ENCODE measurements at places on chromosomes 11 and 22. TPM values are rescaled to one million over a fixed set of nuclear protein-coding genes. Genes with fewer than 3 reads are reported as not detected.

GRCh38 chr11:102763440-102763839 is 17.0 kb downstream of the MMP10 start:
- H3K4me1 ChIP-seq, result peaks cover 29% of the 10 kb centered on the region
- H3K27me3 ChIP-seq, result no peaks in the 10 kb centered on the region
- H3K4me3 ChIP-seq, result no peak overlapping the region
- H3K27ac ChIP-seq, result peak overlapping the region; percentile 3

DNA sequence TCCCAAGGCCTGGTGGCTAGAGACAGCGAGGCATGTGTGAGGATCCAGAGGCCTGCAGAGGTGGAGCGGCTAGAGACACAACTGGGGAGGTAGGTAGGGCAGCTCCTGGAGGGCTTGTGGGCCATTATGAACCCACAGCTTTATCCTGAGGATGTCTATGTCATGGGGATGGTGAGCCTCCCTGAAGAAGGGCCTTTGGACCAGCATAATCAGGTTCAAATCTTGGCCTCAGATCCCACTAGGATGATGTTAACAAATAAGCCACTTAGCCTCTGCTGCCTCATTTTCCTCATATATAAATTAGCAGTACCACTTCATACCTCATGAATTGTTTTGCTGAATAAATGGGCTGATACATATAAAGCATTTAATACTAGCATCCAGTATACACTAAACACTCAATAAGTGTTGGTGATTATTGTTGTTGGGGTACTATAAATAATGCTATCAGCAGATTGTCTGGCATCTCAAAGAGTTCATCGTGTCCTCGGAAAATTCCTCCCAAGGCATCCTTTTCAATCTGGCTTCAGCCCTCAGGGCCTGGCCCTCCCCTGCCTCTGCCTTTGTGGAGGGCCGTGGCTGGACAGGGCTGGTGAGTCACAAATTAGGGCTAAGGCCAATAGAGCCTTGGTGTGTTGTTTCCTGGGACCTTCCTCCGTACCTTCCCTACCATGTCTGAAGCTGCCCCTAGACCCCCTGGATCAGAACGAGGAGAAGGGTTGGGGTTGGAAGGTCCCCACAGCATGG is 30.9 kb upstream of the LRRC32 start:
- H3K27ac ChIP-seq, result no peak overlapping the region
- H3K4me3 ChIP-seq, result no peak overlapping the region
- peaks cover 3% of the 10 kb centered on the region for H3K4me1 ChIP-seq
- H3K27me3 ChIP-seq, result no peaks in the 10 kb centered on the region
- H3K36me3 ChIP-seq, result no peaks in the 10 kb centered on the region

GRCh38 chr11:19977941-19978340 is 182.3 kb downstream of the DBX1 start:
- H3K36me3 ChIP-seq, result no peaks in the 10 kb centered on the region
- no peaks in the 10 kb centered on the region for H3K27me3 ChIP-seq
- no peak overlapping the region for H3K4me3 ChIP-seq
- H3K4me1 ChIP-seq, result no peaks in the 10 kb centered on the region
- no peak for DNase-seq

- no peak overlapping the region for H3K27ac ChIP-seq
- no peak for DNase-seq
- H3K4me3 ChIP-seq, result no peak overlapping the region
- peaks cover 3% of the 10 kb centered on the region for H3K4me1 ChIP-seq
- H3K36me3 ChIP-seq, result no peaks in the 10 kb centered on the region
These were observed 12.6 kb downstream of the DIXDC1 start for GRCh38 chr11:111949519-111950426.

- H3K4me1 ChIP-seq, result no peaks in the 10 kb centered on the region
- H3K36me3 ChIP-seq, result no peaks in the 10 kb centered on the region
- no peak for DNase-seq
- no peaks in the 10 kb centered on the region for H3K27me3 ChIP-seq
- H3K27ac ChIP-seq, result no peak overlapping the region
These were observed 121.8 kb upstream of the SERPIND1 start for GRCh38 chr22:20652130-20652529.

GRCh38 chr11:33608386-33608785 is 92.2 kb downstream of the C11orf91 start:
- no peak overlapping the region for H3K4me3 ChIP-seq
- no peak overlapping the region for H3K27ac ChIP-seq
- DNase-seq, result no peak
- no peaks in the 10 kb centered on the region for H3K4me1 ChIP-seq

DNA sequence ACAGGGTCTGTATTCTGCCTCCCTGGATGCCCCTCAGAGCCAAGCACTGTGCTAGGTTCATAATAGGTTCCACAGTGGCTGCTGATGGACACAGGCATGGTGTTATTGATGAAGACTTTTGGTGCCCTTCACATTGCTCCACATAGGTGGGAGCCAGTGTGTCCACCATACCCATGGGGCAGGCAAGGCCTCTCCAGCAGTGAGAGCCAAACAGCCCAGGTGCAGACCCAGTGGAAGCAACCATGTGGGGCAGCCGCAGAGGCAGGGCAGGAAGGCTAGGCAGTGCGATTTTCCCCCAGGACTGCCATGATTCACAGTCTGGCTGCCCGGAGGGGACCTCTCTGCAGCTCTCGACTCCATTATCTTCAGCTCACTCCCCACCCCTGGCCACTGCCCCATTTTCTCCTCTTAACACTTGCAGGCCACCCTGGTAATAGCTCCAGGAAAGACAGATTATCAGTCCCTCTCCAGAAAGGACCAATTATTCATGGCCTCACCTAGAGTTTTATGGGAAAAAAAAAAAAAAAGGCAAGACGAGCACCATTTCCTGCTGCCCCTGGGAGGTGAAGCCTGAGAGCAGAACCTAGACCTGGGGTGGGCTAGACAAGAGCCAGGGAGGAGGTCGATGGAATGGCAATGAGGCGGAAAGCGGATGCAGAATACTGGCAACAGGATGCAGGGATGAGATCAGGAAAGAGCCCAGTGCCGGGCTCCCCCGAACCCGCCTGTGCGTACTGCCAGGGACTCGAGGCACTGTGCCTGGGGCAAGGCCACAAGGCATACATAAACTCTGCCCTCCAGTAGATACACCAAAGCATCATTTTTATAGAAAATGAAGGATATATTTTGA is 343.0 kb upstream of the NCAM1 start:
- H3K36me3 ChIP-seq, result no peaks in the 10 kb centered on the region
- DNase-seq, result no peak
- no peak overlapping the region for H3K27ac ChIP-seq
- H3K4me3 ChIP-seq, result no peak overlapping the region

GRCh38 chr11:112523951-112524350 is 263.3 kb upstream of the PLET1 start:
- H3K27me3 ChIP-seq, result no peaks in the 10 kb centered on the region
- no peak overlapping the region for H3K4me3 ChIP-seq
- H3K36me3 ChIP-seq, result no peaks in the 10 kb centered on the region
- DNase-seq, result no peak
- H3K4me1 ChIP-seq, result peaks cover 49% of the 10 kb centered on the region
- H3K27ac ChIP-seq, result peak overlapping the region; percentile 17

DNA sequence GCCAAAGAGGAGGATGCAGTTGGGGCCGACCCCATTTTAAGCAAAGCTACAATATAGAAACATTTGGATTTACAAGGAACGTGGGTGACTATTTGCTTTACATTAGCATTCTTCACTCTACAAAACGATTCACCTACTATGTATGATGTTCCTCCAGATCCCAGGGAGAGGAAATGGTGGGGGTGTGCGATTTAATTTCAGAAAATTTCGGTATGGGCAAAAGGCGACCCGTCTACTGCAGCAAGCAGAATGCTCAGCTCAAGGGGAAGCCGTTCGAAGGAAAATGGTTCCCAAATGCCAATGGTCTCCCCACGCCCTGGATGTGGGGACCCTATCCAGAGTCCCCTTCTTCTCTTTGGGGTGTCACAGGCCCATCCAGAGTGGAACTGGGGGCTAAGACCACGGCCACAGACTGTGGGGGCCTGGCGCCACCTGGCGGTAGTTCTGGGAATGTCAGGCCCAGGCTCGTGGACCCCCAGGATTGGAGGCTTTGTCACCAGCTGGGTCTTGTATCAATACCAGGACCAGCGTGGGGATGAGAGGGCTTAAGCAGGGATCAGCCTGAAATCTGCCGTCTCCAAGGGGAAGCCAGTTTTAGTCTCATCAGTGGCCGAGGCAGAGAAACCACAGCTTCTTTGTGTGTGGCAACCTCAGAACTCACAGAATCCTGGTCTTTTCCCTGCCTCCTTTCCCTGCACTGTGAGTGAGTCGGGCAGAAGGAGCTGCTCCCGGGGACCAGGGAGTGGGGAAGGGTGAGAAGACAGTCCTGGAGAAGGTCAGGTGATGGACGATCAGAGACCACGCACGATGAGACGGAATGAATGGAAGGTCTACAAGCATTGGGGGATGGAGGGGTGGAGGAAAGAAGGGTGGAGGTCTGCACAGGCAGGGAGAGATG is 8.4 kb downstream of the LRRC10B start:
- H3K36me3 ChIP-seq, result no peaks in the 10 kb centered on the region
- peaks cover 41% of the 10 kb centered on the region for H3K4me1 ChIP-seq
- peak overlapping the region; percentile 31 for H3K4me3 ChIP-seq
- peak overlapping the region; percentile 65 for H3K27ac ChIP-seq
- H3K27me3 ChIP-seq, result no peaks in the 10 kb centered on the region

GRCh38 chr11:10454878-10455631 is at the start of gene AMPD3:
Gene AMPD3 (plus strand): TSS chr11:10455264. CDS start chr11:10461520, 6,256 bp downstream.
- H3K27ac ChIP-seq, result no peak within 1 kb of the TSS
- H3K4me1 ChIP-seq, result peaks cover 12% of the 10 kb centered on the region
- no peak within 1 kb of the TSS for H3K4me3 ChIP-seq

Gene UBQLNL
- total RNA-seq, result not detected

Gene ZW10
- 31.4 TPM for total RNA-seq

Gene P4HA3
- total RNA-seq, result 0.52 TPM

All from A673 (cell line).